ENCODE measurements at places on chromosomes 7 and 10.
A peak's percentile ranks its signal among the peaks of the same experiment; 100 is the strongest.

DNA sequence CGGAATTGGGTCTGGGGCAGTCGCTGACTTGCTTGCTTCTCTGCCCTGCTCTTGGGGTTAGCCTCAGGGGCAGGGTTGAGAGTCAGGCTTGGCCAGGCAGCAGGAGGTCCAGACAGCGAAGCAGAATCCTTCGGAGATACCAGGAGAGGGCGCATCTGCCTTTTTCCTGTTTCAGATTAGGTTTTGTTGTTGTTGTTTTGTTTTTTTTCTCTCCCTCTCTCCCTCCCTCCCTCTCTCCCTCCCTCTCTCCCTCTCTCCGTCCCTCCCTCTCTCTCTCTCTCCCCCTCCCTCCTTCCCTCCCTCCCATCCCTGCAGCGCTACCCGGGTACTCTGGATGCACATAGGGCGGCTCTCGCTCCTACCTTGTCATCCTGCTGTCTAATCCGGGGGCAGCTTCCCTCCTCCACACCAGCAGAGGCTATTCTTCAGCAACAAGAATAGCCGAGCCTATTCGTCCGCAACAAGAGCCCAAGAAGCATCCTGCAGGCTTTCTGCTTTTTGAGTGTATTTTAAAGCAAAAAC is 758 bp upstream of the OPTN start:
- DNase-seq, result peak; percentile 25
- peaks cover 11% of the 10 kb centered on the region for H3K36me3 ChIP-seq
- H3K4me1 ChIP-seq, result peaks cover 37% of the 10 kb centered on the region
- no peaks in the 10 kb centered on the region for H3K27me3 ChIP-seq
- H3K27ac ChIP-seq, result peak overlapping the region; percentile 95
- peak overlapping the region; percentile 85 for H3K4me3 ChIP-seq

- H3K27ac ChIP-seq, result no peak overlapping the region
- H3K27me3 ChIP-seq, result no peaks in the 10 kb centered on the region
- H3K4me3 ChIP-seq, result no peak overlapping the region
- no peak for DNase-seq
- no peaks in the 10 kb centered on the region for H3K36me3 ChIP-seq
These were observed 25.1 kb upstream of the PDZD8 start for GRCh38 chr10:117400329-117400728.

GRCh38 chr10:1483826-1484225 is 253.5 kb downstream of the ADARB2 start:
- H3K4me1 ChIP-seq, result no peaks in the 10 kb centered on the region
- H3K36me3 ChIP-seq, result no peaks in the 10 kb centered on the region
- DNase-seq, result no peak
- H3K27me3 ChIP-seq, result no peaks in the 10 kb centered on the region

- peaks cover 1% of the 10 kb centered on the region for H3K27me3 ChIP-seq
- no peak overlapping the region for H3K4me3 ChIP-seq
- no peak for DNase-seq
- no peak overlapping the region for H3K27ac ChIP-seq
These were observed 315.3 kb downstream of the SDK1 start for GRCh38 chr7:3616306-3616705.

DNA sequence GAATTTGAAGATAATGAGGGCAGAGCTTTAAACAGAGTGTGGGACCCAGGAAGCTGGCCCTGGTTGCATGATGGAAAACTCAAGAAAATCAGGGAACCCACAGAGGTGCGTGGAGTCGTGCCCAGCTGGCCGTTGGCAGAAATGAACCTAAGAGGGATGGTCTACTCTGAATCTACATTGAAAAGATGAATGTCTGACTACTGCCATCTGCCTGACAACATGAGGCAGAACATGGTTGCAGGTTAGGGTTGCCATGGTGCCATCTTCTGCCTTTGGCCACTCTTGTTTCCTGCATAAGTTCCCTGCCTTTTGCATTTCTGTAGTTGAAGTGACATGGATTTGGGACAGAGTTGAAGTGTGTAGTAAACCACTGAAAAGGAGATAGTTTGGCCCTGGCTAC is 138.5 kb upstream of the COBL start:
- no peak for DNase-seq
- H3K4me1 ChIP-seq, result no peaks in the 10 kb centered on the region
- H3K36me3 ChIP-seq, result no peaks in the 10 kb centered on the region
- no peak overlapping the region for H3K4me3 ChIP-seq

- no peak for DNase-seq
- no peak overlapping the region for H3K27ac ChIP-seq
- no peak overlapping the region for H3K4me3 ChIP-seq
- no peaks in the 10 kb centered on the region for H3K27me3 ChIP-seq
- no peaks in the 10 kb centered on the region for H3K4me1 ChIP-seq
These were observed 263.7 kb downstream of the ZMYND11 start for GRCh38 chr10:398954-399353.

DNA sequence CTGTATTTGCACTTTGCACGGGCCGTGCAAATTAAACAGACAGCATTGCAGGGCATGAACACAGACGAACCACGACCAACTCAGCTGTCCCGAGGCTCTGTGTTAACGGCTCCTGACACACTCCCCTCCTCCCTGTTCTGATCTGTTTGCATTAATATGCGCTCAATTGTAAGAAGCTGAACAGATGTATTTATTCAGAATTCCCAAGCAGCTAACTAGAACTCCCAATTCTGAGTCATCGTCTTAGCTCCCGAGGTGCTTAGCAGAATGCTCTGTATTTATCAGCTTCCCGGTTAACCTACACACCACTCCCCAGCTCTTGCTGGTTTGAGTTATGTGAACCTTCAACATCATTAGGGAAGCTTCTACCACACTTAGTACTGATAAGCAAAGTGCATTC is 286.4 kb downstream of the PTPRN2 start:
- H3K27ac ChIP-seq, result no peak overlapping the region
- H3K36me3 ChIP-seq, result no peaks in the 10 kb centered on the region
- no peaks in the 10 kb centered on the region for H3K27me3 ChIP-seq
- H3K4me1 ChIP-seq, result no peaks in the 10 kb centered on the region

- H3K36me3 ChIP-seq, result no peaks in the 10 kb centered on the region
- no peak for DNase-seq
- no peak overlapping the region for H3K27ac ChIP-seq
- H3K27me3 ChIP-seq, result no peaks in the 10 kb centered on the region
- H3K4me1 ChIP-seq, result no peaks in the 10 kb centered on the region
- no peak overlapping the region for H3K4me3 ChIP-seq
These were observed 765.1 kb downstream of the SUGCT start for GRCh38 chr7:40899636-40900507.

GRCh38 chr10:97188261-97188711 is 2.5 kb upstream of the SLIT1 start:
- no peak overlapping the region for H3K27ac ChIP-seq
- no peak for DNase-seq
- H3K4me1 ChIP-seq, result no peaks in the 10 kb centered on the region
- no peak overlapping the region for H3K4me3 ChIP-seq
- peaks cover 9% of the 10 kb centered on the region for H3K27me3 ChIP-seq

DNA sequence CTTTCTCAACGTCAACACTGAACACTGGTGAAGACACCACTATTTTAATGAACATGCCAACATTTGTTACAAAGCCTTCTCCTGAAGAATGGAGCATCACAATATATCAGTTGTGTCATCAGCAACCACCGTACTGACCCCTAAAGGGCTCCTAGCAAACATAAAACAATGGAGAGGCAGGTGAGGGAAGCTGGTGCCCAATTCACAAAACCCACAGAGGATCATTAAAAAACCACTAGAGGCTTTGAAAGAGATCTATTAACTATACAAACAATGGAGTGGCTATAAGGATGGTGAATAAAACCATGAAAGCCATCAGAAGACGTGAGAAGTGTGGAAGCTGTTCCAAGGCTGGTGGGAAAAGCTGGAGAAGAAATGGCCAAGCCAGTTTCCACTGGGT is 150.8 kb downstream of the FAM107B start:
- no peaks in the 10 kb centered on the region for H3K36me3 ChIP-seq
- H3K27ac ChIP-seq, result no peak overlapping the region
- H3K4me3 ChIP-seq, result no peak overlapping the region
- no peaks in the 10 kb centered on the region for H3K27me3 ChIP-seq
- no peak for DNase-seq
- no peaks in the 10 kb centered on the region for H3K4me1 ChIP-seq

GRCh38 chr10:6053816-6054631 is 8.1 kb downstream of the IL2RA start:
- no peaks in the 10 kb centered on the region for H3K27me3 ChIP-seq
- DNase-seq, result peak; percentile 81
- peak overlapping the region; percentile 92 for H3K4me3 ChIP-seq

- no peak for DNase-seq
- H3K36me3 ChIP-seq, result peaks cover 47% of the 10 kb centered on the region
- no peaks in the 10 kb centered on the region for H3K27me3 ChIP-seq
- peak overlapping the region; percentile 89 for H3K27ac ChIP-seq
- H3K4me1 ChIP-seq, result peaks cover 81% of the 10 kb centered on the region
- H3K4me3 ChIP-seq, result peak overlapping the region; percentile 11
These were observed 178.5 kb downstream of the ARID5B start for GRCh38 chr10:62079885-62080559.

DNA sequence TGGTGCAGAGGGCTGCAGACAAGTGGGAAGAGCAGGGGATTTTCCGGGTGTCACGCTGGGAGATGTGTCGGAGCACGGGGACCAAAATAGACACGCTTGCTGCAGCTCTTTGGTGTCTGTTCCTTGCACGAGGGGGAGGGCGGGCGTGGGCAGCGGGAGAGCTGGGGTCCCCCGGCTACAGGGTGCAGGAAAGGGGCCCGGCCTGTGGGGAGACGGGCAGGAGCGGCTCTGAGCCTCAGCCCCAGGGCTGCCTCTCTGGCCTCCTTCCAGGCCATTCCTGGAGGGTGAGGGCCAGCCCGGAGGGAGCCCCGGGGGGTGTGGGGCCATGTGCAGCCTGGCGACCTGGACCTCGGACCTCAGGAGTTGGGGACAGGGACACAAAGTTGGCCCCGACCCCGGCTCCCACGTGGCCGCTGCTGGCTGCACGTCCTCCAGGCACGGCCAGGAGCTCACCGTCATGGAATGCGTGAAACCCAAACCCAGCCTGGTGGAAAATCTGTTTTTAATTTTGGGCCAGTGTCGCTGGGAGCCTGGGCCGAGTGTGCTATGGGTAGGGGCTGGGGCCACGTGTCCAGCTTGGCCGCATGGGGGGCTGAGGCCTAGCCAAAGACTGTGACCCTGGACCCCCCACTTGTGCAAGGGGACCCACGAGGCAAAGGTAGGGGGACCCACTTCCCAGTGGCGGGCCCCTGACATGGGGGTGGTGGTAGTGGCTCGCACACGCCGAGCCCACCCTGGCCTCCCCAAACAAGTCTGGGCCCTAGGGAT is 6.6 kb downstream of the TTYH3 start:
- no peak overlapping the region for H3K27ac ChIP-seq
- no peak overlapping the region for H3K4me3 ChIP-seq
- no peak for DNase-seq
- H3K27me3 ChIP-seq, result no peaks in the 10 kb centered on the region
- H3K36me3 ChIP-seq, result no peaks in the 10 kb centered on the region

GRCh38 chr10:66680886-66681285 is 244.9 kb upstream of the LRRTM3 start:
- no peaks in the 10 kb centered on the region for H3K27me3 ChIP-seq
- H3K27ac ChIP-seq, result no peak overlapping the region
- H3K4me3 ChIP-seq, result no peak overlapping the region
- no peaks in the 10 kb centered on the region for H3K36me3 ChIP-seq
- H3K4me1 ChIP-seq, result no peaks in the 10 kb centered on the region

- H3K27me3 ChIP-seq, result no peaks in the 10 kb centered on the region
- no peaks in the 10 kb centered on the region for H3K4me1 ChIP-seq
- H3K4me3 ChIP-seq, result no peak overlapping the region
- DNase-seq, result no peak
- H3K36me3 ChIP-seq, result no peaks in the 10 kb centered on the region
These were observed 598.3 kb upstream of the ADARB2 start for GRCh38 chr10:2335626-2336025.

- DNase-seq, result peak; percentile 46
- H3K27ac ChIP-seq, result no peak overlapping the region
- H3K27me3 ChIP-seq, result no peaks in the 10 kb centered on the region
- no peaks in the 10 kb centered on the region for H3K36me3 ChIP-seq
- H3K4me1 ChIP-seq, result peaks cover 3% of the 10 kb centered on the region
These were observed 6.0 kb upstream of the PURB start for GRCh38 chr7:44891372-44891771.

DNA sequence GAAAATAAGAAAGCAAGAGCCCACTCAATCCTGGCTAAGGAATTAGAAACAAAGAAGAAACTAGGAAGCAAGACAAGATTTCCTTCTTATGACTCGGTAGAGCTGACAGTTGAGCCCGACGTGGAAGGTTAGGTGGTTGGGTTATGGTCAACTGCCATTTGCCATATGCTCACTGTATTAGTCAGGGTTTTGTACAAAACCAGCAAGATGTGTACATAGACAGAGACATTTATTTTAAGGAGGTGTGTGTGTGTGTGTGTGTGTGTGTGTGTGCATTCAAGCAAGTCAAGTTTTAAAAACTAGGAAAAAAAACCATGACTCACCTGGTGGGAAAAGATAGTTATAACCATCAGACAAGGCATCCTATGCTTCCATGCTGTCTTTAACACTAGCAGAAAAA is 158.5 kb downstream of the VPS50 start:
- H3K4me1 ChIP-seq, result no peaks in the 10 kb centered on the region
- no peaks in the 10 kb centered on the region for H3K36me3 ChIP-seq
- H3K27ac ChIP-seq, result no peak overlapping the region
- DNase-seq, result no peak
- H3K27me3 ChIP-seq, result no peaks in the 10 kb centered on the region

- no peak overlapping the region for H3K27ac ChIP-seq
- H3K36me3 ChIP-seq, result no peaks in the 10 kb centered on the region
- H3K4me1 ChIP-seq, result peaks cover 9% of the 10 kb centered on the region
- peaks cover 16% of the 10 kb centered on the region for H3K27me3 ChIP-seq
These were observed 1.9 kb downstream of the FZD1 start for GRCh38 chr7:91266067-91266688.

DNA sequence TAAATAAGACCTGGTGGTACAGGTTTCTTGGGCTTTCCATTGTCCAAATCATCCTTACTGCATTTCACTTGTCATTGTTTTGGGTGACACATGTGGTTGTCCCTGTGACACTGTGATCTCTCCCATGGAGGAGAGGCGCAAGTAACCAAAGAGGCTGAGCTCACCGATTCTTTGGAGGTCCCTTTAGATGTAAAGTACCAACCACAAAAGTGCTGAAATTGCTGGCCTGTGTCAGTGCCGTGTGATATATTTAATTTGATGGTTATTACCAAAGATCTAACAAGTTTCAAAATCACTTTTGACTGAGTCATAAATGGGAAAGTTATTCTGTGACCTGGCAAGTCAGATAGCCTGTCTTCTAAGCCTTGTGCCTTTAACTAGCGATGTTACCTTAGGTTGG is 19.4 kb downstream of the MCM10 start:
- H3K36me3 ChIP-seq, result no peaks in the 10 kb centered on the region
- H3K4me1 ChIP-seq, result no peaks in the 10 kb centered on the region
- H3K27me3 ChIP-seq, result no peaks in the 10 kb centered on the region
- peak overlapping the region; percentile 39 for H3K4me3 ChIP-seq

GRCh38 chr10:11748866-11749265 is 6.7 kb downstream of the ECHDC3 start:
- no peaks in the 10 kb centered on the region for H3K4me1 ChIP-seq
- no peaks in the 10 kb centered on the region for H3K27me3 ChIP-seq
- H3K27ac ChIP-seq, result no peak overlapping the region
- no peak overlapping the region for H3K4me3 ChIP-seq
- H3K36me3 ChIP-seq, result no peaks in the 10 kb centered on the region

GRCh38 chr10:71696628-71697326 is 22.8 kb downstream of the C10orf105 start:
- H3K36me3 ChIP-seq, result no peaks in the 10 kb centered on the region
- peak; percentile 53 for DNase-seq
- peaks cover 37% of the 10 kb centered on the region for H3K4me1 ChIP-seq
- no peak overlapping the region for H3K27ac ChIP-seq
- no peak overlapping the region for H3K4me3 ChIP-seq
- H3K27me3 ChIP-seq, result no peaks in the 10 kb centered on the region
